Dermis microvascular lymphatic vessel endothelial cell (primary cell): ENCODE measurements at places on chromosomes 2 and 18.
A peak's percentile ranks its signal among the peaks of the same experiment; 100 is the strongest.

DNA sequence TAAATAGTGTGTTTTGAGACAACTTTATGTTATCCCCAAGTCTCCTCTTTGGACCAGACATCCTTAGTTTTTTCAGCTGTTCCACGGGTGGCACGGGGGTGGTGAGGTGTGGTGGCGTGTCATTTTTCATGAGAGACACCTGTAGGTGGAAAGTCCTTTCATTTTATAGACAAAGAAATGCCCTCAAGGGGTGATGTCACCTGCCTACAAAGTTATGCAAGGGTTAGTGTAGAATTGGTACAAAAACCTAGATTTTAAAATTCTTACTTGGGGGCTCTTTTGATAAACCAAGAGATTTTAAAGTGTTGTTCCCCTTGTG is 15.3 kb downstream of the CTDP1 start:
- DNase-seq, result no peak

- DNase-seq, result no peak
Measured at GRCh38 chr18:74497778-74498177, 1.6 kb downstream of the CNDP2 start.

- DNase-seq, result peak; percentile 66
Measured at GRCh38 chr2:43318791-43319190, 92.4 kb upstream of the ZFP36L2 start.

GRCh38 chr2:212276813-212277212 is 261.8 kb downstream of the ERBB4 start:
- no peak for DNase-seq

DNA sequence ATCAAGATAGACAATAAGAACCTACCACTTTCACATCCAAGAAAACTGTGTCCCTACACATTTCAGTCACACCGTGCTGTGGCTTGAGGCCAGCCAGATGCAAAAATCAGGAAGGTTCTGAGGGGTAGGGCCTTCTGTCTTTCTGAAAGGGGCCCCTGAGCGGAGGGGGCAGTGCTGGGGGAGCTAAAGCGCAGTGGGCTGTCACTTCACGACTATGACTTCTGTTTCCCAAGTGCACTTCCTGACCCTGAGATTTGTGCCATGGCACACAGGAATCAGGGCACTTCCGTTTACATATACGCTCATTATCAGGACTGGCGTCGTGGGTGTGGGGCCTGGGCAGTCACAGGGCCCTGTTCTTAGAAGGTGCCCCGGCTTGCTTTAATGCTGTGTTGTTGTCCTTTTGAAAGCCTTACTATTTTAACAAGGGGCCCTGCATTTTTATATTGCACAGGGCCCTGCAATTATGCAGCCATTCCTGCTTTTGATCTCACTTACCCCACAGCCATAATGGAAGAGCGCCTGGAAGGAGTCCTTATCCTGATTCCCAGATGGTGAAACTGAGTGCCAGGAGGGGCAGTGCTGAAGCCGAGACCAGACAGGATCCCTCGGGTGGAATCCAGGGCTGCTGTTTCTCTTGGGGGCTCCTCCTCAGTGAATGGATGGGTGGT is 620 bp downstream of the NGEF start:
- no peak for DNase-seq

DNA sequence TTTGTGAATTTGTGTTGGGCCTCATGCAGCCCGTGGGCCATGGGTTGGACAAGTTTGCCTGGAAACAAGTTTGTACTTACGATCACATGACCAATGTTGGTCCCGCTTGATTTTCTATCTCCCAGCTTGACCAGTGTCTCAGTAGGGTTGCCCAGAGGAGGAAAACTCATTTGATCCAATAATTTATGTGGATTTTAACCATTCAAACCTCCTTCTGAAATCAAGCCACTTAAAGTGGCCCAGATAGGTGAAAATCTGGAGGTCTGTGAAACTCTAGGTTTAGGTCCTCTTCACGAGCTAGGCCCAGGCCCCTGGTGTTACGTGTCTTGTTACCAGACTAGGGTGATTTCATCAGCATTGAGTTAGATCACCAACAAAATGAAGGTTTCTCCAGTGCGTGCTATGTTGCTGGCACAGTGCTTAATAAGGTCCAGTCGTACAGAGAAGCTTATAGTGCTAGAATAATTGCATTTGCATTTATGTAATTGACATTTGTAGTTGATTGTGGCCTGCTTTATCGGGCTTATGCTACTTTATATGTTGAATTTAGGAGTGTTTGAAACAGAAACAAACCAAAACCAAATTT is 4.4 kb downstream of the ACTR2 start:
- no peak for DNase-seq

GRCh38 chr2:20595439-20596192 is 55.3 kb downstream of the HS1BP3 start:
- DNase-seq, result no peak

GRCh38 chr2:96900237-96900636 is 30.4 kb upstream of the SEMA4C start:
- no peak for DNase-seq

GRCh38 chr18:36297417-36298125 is at the start of gene FHOD3:
TSS of gene FHOD3 (plus strand) at chr18:36297713. CDS start at chr18:36297836, 123 bp downstream.
- DNase-seq, result no peak

DNA sequence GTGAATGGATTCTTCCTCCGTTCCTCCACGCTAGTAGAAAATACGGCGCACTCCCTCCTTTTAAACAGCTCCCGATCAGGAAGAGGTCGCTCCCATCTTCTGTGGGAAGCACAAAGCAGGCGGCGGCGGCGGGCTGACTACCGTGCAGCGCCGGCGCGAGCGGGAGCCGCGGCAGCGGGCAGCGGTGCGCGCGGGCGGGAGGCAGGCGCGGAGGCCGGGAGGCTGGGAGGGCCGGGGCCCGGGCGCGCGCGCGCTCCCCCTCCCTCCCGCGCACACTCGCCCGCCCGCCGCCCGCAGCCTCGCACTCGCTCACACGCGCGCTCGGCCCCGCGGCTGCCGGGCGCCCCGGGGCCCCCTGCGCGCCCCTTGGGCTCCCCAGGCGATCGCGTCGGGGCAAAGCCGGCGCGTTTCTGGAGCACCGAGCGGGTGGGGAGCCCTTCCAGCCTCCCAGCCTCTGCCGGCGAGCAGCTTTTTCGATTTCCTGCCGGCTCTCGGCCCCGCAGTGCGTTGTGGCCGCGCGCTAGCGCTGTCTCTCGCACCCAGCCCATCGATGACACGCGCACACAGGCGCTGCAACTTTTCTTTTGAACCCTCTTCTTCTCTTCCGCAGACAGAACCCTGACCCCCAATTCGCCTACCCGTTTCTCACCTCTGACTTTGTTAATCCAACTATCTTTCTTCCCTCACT is at the start of gene SLC8A1:
Gene SLC8A1, minus strand, starts transcription at position 173 of the 688 bp plus-strand sequence.
- no peak for DNase-seq

- DNase-seq, result no peak
Measured at GRCh38 chr2:54658564-54659071, 64.8 kb upstream of the EML6 start.

DNA sequence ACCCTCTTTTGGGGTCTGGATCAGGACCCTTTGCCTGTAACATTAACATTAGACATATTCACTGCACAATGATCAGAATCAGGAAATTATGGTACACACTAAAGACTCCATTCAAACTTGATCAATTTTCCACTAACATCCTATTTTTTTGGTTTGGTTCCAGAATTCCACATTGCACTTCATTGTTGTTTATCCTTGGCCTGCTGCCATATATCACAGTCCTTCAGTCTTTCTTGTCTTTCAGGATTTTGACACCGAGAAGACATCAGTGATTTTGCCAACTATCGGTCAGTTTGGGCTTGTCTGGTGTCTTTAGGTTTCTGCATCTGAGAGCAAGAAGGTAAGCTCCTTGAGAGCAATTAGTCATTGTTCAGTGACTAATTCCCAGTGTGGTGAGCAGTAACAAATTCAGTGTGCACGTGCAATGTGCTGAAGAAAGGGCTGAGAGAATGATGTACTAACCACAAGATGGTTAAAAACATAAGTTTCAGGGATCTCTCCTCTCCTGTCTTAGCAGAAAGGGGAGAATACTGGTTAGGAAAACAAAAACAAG is 23.5 kb downstream of the MARCHF4 start:
- no peak for DNase-seq
